ENCODE measurements at places on chromosomes 7 and 10.

- DNase-seq = peak; percentile 22
Observed at GRCh38 chr7:34928052-34928451, 109.2 kb downstream of the DPY19L1 start.

DNA sequence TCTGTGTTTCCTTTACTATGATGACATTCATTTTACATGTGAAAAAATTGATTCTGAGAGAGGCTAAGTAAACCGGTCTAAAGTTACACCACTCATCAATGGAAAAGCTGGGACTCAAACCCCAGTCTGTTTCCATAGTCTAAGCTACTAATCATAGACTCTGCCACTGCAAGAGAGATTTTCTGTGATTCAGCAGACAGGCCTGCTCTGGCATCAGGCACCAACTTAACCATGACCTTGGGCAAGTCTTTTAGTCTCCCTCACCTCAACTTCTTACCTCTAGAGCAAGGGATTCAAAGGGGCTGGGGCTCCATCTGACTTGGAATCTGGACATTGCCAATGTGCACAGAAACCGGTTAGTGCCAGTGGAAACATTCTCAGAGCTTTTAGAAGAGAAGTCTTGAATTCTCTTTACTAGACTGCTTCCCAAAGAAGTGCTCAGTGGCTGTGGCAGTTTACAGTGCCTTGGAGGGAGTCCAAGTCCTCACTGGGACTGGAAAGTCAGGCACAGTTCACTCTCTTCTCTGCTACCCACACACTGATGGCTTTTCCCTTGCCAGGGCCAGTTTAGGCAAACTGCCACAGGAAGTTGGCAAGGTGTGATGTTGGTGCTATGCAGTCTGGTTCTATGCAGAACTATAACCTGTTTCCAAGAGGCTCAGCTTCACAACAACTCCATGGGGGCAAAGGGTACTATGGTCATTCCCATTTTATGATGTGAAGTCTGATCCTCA, 4.5 kb upstream of the BLNK start:
- DNase-seq = no peak

DNA sequence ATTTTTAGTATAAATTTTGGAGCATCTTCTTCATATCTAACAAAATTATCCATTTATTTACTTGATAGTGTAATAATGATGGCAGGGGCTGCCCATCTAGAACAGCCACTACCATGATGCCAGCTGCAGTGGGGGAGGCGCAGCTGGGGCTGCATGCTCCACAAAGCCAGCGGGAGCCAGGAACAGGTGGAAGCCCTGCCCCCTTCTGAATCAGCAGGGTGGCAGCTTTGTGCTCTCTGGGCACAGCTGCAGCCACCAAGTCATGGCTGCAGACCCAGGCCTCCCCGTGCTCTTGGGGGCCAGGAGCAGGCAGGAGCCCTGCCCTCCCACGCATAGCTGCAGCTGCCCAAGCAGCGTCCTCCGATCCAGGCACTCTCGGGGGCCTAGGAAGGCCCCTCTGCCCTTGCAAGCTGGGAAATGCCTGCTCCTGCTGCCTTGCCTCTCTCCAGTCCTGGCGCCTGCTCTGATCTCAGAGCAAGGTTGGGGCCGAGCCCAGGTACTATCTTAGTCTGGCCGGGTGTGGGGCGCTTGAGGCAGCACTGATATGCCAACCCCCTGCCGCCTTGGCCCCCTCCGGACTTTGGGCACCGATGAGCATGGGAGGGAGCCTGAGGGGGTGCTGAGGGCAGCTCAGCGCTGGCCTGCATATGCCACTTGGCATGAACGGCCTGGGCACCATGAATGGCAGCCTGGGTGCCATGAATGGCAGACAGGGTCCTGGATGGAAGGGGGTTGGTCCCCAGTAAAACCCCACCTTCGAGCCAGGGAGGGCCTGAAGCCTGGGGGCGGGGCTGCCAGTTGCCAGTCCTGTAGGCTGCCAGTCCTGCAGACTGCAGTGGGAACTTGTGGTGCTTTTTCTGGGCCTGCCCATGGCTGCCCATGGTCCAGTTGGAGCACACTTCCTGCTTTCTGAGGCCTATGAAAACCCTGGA, 1110.8 kb upstream of the POT1 start:
- no peak for DNase-seq

DNA sequence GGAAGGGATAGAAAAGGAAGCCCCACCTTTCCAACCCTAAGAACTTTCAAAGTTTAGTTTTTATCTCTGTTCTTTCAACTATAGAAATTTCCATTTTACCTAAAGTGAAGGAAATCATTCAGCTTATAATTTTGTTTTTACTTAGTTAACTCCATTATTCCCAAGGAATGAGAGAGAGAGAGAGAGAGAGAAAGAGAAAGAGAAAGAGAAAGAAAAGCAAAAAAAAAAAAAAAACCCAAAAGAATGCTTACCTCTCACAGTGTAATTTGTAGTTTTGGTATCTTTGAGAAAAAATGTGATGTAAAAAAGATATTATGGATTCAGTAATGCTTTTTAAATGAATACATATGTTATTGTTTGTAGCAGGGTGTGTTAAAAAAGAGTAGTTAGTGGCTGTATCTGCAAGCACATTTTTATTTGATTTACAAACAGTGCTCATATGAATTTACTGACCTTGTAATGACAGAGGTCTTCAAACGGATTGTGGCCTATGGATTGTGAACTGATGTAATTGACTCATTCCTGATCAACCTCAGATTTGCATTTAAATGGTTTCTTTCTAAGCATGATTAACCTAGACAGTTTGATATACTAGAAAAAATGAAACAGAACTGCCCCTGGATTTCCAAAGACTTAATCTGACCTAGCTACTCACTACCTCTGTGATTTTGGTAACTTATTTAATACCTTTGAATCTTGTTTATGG, 64.9 kb downstream of the LCOR start:
- no peak for DNase-seq

GRCh38 chr7:20393616-20394015, 62.9 kb downstream of the ITGB8 start:
- no peak for DNase-seq

GRCh38 chr7:83849131-83849530, 200.2 kb upstream of the SEMA3E start:
- DNase-seq = no peak

DNA sequence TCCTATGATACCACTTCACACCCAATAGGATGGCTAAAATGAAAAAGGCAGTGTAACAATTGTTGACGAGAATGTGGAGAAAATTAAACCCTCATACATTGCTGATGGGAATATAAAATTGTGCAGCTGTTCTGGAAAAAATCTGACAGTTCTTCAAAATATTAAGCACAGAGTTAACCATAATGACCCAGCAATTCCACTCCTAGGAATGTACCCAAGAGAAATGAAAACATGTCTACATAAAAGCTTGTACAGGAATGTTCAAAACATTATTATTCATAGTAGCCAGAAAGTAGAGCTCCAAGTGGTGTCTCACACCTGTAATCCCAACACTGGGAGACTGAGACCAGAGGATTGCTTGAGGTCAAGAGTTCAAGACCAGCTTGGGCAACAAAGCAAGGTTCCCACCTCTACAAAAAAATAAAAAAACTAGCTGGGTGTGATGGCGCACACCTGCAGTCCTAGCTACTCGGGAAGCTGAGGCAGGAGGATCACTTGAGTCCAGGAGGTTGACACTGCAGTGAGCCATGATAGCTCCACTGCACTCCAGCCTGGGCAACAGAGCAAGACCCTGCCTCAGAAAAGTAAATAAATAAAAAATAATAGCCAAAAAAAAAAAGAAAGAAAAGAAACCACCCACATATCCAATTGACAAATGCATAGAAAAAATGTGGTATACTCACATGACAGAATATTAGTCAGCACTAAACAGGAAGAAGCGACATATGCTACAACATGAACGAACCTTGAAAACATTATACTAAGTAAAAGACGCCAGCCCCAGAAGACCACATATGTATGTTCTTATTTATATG, 5.0 kb downstream of the RHEB start:
- no peak for DNase-seq

GRCh38 chr7:49255054-49255453, 330.7 kb downstream of the CDC14C start:
- DNase-seq = no peak

DNA sequence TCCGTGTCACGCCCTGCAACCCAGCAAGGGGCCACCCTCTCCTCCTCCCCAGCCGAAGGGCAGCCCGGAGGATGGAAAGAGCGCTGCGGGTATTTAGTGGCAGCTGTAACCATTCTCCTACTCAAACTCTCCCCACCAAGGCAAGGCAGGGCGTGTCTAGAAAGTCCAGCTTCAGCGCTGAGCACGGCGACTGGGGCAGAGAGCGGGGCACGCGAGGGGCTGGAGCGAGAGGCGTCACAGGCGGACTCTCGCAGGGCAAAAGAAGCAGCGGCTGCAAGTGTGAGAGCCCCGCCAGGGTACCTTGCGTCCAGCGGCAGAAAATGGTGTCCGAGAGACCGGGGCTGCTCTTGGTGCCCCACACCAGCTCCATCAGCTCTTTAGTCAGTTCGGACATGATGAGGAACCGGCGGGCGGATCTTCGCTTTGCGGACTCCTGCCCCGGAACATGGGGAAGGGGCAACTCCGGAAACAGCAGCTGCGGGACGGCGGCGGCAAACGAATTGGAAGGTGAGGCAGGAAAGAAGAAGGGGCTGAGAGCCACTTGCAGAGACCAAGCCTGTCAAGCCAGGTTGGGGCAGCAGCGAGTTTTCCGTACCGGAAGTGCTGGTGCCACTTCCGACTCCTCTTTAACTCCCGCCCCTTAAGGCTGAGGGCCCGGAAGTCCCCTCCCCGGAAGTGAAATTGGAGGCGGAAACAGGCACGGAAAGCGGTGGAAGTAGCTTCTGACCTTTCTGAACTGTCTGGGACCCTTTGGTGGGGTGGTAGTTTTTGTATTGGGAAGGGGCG, at the start of gene MINDY3:
TSS of gene MINDY3 (minus strand) at position 602 of the 786 bp plus-strand sequence. CDS start at position 394, 208 bp downstream.
- peak; percentile 60 for DNase-seq

DNA sequence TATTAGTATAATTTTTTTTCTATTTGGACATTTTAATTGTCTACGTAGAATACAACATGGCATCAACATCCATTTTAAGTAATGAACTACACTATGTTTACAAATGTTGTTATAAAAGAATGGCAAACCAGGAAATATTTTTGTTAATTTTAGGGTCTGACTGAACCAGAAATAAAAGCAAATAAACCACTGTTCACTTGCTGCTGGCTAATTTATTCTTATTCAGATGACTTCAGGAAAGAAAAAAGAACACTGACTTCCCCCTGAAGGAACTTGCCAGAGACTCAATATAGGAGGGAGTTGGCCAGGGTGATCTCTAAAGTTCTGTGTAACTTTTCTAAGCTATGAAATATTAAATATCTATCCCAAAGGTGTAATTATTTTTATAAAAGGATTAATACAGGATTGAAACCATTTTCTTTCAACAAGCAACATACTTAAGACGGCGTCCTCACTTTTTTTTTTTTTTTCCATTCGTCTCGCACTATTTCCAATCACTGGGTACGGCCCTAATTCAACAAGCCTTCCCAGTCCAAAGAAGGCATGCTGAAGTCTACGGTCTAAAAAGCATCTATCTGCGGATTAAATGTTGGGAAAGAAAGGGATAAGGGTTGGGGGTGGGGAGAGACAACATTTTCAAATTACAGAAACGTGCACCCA, 1.2 kb downstream of the USP6NL start:
- no peak for DNase-seq
